RWPE2 (cell line): ENCODE measurements at places on chromosomes 1 and 21.

DNA sequence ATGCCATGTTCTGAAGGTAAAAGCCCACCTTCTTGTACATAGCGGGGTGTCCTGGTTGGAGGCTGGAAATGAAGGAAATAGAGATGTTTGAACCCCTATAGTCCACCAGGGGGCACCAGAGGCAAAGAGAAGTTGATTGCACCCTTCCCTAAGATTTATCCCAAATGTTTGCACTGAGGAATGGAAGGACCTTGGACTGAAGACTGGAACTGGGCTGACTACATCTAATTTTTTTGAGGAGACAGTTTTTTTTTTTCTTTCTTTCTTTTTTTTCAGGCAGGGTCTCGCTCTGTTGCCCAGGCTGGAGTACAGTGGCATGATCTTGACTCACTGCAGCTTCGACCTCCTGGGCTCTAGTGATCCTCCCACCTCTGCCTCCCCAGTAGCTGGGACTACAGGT lies 55.3 kb upstream of the EIF4G3 start:
- no peak for DNase-seq

- DNase-seq = no peak
These were observed 5.7 kb downstream of the HSPG2 start for GRCh38 chr1:21931171-21932093.

- DNase-seq = no peak
These were observed 7.3 kb upstream of the CACNA1S start for GRCh38 chr1:201119206-201120197.

DNA sequence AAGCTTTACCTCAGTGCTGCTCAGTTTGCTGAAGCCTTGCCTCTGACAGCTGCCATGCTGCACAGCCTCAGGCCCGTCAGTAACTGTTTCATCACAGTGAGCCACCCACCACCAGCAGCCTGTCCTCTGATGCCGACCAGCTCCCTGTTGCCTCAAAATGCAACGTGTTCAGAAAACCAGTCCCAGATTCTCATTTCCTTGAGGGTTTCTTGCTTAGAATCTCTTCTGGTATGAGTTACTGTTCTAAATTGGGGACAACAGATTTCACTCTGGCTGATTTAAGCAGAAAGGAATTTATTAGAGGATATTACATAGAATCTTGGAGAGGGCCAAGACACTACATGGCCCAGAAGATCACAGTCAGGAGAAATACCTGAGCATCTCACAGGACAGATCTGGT lies 11.0 kb downstream of the UBL4B start:
- no peak for DNase-seq

- DNase-seq = no peak
These were observed 10.0 kb downstream of the NCSTN start for GRCh38 chr1:160353223-160353622.

DNA sequence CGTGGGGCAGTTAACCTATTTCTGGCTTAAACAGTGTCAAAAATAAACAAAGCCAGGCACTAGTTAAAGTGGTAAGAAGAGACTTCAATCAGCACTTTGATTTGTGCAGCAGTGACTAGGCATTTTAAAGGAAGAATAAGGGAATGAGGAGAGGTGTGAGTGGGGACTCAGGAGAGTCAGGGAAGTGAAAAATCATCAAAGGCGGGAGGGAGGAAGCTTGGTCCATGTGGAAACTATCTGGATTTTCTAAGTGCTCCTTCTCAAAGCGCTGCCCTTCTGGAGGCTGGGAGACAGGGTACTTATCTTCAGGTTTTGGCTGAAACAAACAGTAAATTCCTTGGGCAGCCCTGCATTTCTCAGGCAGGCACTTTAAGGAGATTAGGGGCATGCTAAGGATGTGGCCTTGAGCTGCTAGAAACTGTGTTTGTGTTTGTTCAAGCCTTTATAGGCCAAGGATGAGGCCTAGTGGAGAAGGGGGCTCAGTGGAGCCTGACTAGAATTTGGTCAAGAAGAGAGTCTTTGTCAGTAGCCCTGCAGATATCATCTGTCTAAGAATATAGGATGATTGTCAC lies 486.5 kb downstream of the SIPA1L2 start:
- no peak for DNase-seq

DNA sequence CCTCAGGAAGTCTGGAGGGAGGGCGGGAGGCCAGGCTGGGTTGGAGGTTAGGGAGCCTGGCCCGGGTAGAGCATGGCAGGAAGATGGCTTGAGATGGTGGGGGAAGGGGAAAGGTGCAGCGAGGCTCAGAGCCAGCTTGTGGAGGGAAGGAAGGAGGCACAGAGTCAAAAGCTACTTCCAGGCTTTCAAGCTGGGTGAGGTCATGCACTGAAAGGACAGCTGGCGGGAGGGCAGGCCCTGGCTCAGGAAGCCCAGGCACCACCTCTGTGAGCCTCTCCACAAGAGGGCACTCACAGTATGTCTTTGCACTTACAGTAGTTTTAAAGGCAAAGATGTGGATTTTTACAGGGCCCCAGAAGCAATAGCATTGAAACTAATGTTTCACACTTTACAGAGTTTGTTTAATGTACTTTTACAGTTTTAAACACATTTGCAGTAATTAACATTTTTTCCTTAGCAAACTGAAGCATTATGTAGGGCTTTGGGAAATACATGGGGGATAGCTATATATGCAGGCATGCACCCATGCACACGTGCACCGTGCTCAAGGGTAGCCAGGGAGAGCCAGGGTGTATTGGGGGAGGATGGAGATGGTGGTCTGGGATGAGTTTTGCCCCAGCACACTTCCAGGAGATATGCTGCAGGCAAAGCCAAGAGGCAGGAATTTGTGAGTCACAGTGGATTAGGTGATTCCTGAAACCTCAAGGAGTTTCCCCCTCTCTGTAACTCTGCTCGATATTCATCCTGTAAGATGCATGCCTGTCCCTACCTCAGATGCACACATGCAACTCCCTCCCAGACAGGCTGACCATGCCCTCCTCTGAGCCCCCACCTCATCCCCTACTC lies 6.1 kb upstream of the ADAM15 start:
- DNase-seq = peak; percentile 69
